ENCODE measurements at places on chromosomes 12 and 14.
A peak's percentile ranks its signal among the peaks of the same experiment; 100 is the strongest.

GRCh38 chr12:52494100-52494499 lies 1.0 kb upstream of the KRT6A start:
- no peak for DNase-seq

GRCh38 chr12:29634057-29634456 lies 136.6 kb upstream of the OVCH1 start:
- DNase-seq = no peak

DNA sequence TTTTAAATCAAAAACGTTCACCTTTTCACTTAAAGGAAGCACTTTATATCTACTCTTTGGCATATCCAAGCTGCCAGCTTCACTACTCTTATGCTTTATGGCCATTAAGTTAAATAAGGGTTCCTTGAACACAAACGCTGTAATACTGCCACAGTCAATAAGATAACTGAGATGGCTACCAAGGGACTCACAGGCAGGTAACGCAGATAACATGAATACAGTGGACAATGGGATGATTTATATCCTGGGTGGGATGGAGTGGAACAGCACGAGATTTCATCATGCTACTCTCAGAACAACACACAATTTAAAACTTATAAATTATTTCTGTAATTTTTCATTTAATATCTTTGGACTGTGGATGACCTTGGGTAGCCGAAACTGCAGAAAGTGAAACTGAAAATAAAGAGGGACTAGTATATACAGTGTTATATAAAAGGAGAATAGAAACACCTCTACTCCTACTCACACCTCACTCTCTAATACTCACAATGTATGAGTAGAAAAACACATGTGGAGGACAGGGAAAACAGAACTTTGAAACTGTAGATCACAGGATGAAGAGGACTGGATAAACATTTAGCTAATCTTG lies 367.3 kb downstream of the C12orf50 start:
- no peak for DNase-seq

DNA sequence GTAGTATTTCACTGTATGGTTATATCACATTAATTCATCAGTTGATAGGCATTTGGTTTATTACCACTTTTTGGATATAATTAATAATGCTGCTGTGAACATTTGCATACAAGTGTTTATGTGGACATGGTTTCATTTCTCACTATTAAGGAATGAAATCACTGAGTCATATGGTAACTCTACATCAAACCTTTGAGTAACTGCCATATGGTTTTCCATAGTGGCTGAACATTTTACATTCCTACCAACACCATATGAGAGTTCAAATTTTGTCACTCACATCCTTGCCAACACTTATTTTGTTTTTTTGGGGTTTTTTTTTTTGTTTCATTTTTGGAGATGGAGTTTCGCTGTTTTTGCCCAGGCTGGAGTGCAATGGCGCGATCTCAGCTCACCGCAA lies 30.2 kb upstream of the EAPP start:
- no peak for DNase-seq

DNA sequence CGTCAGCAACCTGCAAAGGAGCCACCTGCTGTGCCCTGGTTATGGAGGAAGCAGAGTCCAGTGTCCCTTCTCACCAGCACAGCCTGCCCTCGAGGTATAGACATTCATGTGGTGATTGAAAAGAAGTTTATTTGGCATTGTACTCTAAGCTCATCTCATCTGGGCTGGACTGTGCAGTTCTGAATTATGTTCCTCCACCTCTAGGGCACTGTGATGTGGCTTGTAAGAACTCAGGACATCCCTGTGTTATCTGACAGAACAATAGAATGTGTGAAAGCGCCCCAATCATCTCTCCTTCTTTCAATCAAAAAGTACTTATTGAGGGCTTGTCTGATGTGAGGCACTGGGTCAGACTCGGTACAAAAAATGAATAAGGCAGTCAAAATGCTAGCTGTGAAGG lies 140.1 kb downstream of the DHRS2 start:
- DNase-seq = no peak

- no peak for DNase-seq
Measured at GRCh38 chr12:88931598-88931997, 351.3 kb upstream of the KITLG start.

DNA sequence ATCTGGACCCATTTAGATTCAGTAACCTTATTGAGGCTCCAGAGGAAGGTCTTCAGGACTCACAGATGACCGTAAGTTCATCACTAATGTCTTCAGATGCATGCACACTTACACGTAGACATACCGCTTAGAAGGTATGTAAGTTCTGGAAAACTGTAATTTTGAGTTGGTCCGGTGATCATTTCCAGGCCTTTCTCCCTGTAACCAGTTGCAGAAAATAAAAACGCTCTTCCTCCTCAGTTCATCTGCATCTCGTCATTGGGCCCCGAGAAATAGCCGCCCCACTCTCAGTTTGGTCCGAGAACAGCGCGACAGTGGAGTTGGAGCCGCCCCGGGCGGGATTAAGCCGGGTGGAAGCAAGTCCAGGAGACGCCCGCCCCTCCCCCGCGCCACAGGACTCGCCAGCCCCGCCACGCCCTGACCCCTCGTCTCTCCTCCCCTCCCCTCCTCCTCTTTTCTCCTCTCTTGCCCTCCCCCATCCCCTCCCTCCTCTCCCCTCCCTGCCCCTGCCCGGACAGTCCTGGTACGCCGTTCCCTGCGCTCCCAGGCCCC lies 83.7 kb downstream of the TNFAIP2 start:
- no peak for DNase-seq

- DNase-seq = no peak
Measured at GRCh38 chr14:77682158-77682553, 25.7 kb downstream of the ALKBH1 start.

DNA sequence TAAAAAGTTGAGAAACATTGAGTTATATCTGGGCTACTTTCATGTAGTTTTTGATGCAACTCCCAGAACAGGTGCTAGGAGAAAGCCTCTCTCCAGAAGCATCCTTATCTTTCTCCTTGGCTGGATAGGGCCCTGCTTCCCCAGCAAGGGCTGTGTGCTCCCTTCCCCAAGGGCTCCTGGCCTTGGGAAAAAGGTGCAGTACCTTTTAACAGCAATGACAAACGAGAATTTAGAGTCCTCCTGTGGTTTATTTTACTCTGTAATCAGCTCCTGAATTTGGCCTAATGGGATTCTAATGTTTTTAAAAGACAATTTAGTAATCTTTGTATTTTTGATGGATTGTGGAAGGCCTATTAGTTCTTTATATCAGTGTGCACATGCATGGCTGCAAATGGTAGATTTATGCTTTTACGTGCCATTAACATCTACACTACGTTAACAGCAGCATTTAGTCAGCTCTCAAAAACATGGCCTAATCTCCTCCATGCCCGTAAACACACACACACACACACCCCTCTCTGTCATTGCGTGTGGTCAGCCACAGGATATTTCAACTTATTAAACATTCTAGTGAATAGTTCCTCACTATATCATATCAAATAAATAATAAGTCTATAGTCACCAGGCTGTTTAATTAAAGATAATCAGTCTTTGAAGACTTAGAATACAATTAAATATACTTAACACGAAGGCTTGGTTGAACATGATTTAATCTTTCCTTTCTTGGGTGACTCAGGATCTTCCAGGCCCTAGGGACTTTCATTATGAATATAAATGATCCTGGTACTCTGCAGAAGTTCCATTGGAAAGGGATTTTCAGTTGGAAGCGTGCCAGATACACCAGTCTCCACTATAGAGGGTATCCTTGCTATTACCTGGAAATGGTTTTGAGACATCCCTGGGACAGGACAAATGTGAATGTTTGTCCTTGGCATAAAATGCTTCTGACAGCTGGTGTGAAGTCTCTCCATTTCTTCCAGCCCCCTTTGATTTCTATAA lies 181.4 kb upstream of the PWP1 start:
- DNase-seq = no peak

- no peak for DNase-seq
Measured at GRCh38 chr14:72812292-72812851, 81.5 kb downstream of the DPF3 start.

- DNase-seq = no peak
Measured at GRCh38 chr12:43883311-43883710, 47.4 kb downstream of the TMEM117 start.

DNA sequence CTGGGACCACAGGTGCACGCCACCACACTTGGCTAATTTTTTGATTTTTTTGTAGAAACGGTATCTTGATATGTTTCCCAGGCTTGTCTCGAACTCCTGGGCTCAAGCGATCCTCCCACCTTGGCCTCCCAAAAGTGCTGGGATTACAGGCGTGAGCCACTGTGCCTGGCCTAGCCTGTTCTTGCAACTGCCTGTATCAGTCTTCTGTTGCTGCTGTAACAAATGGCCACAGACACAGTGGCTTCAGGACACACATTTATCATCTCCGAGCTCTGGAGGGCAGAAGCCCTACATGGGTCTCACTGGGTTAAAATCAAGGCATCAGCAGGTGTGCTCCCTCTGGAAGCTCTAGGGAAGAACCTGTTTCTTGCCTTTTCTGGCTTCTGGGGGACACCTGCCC lies 79.9 kb upstream of the NCOR2 start:
- DNase-seq = no peak

- DNase-seq = no peak
Measured at GRCh38 chr14:74892745-74893144, 11.0 kb downstream of the DLST start.

DNA sequence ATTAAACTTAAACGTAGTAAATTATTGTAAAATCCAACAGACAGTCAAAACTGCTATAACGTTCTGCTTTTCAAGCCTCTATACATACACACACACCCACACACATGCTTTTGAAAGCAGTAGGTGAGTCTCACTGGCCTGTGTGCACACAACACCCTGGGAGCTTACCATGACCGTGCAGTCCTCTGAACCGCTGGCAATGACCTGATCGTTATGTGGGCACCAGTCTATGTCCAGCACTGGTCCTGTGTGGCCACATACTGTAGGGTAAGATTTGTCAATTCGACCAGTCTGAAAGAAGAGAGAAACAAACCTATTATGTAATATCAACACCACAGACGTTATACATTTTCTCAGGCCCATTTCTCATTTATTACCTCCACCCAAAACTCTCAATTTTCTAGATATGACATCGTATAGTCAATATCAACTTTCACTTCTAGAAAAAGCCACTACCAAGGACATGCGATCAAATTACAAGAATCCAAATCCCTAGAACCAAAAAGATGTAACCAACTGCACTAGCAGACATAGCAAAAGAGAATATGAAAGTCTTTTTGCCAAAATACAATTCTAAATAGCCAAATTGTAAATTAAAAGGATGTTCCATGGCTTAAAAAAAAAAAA lies 44.5 kb upstream of the SELPLG start:
- DNase-seq = peak; percentile 32

DNA sequence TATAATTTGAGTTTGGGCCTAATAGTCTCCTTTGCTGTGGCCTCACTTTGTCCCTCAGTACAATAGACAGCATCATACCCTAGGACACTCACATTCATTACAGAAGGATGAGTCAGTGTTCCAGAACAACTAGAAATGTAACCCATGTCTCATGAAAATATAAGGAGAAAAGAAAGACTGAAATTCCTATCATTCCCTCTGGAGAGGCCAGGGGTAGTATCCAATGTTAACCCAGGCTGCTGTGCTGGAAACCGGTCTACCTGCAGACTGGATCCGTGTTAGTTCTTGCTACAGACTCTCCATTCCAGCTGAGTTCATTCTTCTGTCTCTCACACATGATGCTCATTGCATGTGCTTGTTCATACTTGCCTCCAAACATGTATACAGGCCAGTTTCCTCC lies 75.8 kb upstream of the HOXC13 start:
- DNase-seq = no peak

- peak; percentile 9 for DNase-seq
Measured at GRCh38 chr12:5796171-5796958, 148.7 kb downstream of the ANO2 start.

- no peak for DNase-seq
Measured at GRCh38 chr12:93990832-93991803, 157.3 kb upstream of the PLXNC1 start.

DNA sequence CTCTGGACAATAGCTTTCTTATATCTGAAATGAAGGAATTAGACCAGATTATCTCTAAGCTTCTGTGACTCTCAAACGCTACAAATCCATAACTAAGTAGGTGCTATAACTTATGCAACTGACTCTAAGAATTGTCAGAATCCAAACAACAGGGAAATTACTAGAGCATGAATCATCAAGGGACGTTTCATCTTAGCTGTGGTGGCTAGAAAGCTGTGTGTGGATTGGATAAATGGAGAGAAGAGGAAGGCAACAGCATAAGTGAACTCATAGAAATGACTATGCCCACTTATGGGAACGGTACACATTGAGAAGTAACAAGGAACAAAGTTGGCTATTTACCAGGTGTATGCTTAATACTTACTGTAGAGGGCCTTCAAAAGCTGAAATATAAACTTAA lies 96.0 kb upstream of the NEDD1 start:
- DNase-seq = no peak

DNA sequence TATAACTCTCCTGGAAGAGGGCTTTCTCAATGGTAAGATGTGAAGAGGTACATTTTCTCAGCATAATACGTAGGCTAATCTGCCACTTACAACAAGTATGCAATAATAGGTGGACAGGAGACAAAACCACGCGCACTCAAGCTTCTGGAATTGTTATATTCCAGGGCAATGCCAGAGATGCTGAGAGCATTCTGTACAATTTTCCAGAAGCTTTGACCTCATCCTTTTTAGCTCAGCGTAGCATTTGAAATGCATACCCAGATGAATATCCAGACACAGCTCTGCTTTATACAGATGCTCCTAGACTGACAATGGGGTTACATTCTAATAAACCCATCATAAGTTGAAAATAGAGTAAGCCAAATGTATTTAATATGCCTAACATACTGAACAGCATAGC lies 1492.4 kb upstream of the FLRT2 start:
- no peak for DNase-seq

DNA sequence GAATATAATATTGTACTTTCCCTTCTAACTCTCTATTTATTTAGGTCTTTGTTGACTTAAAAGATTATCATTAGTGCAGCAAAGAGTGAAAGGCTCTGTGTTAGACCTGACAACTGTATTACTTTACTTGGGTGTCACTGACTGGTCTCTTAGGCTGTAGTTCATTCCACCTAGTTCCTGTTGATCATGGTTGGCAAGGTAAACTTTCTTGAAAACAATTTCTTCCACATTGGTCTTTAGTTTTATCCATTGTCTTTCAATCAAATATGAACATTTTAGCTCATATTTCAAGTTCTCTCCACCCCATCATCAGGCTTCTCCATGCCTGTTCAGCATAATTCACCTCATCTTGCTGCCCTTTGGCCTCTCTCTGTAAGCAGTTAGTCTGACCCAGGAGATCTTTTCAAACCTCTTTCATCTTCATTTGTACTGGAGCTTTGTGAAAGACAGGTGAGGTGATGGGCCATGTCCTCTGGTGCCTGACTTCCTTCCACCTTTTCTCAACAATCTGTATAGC lies 32.1 kb upstream of the PPM1H start:
- DNase-seq = no peak

GRCh38 chr14:29310757-29311156 lies 544.2 kb downstream of the FOXG1 start:
- no peak for DNase-seq

GRCh38 chr12:128734371-128734770 lies 89.4 kb downstream of the SLC15A4 start:
- no peak for DNase-seq

DNA sequence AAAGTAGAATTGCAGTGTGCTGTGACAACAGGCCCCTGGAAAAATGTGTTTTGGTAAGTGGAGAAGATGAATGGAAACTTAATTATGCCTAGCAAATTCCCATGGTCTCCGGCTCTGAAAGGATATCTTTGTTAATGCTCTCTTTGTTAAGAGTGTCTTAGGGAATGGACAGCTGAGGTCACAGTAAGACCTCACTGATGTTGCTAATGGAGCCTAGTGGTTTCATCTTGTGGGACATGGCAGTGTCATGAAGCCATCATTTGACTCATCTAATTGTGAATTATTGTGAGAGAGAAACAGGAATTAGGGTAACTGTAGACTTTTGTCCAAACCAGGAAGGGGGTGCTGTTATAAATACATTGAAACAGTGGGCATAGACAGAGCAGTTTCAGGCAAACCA lies 330.3 kb downstream of the TMTC2 start:
- DNase-seq = no peak

Measured in activated CD4-positive, alpha-beta T cell treated with anti-CD3 and anti-CD28 coated beads, Interleukin-2, Interleukin-4, amounts not matched to agents 100 ng/mL and 50 ng/mL, durations not matched to agents 16 hours and 8 hours (primary cell).